LHCN-M2 (cell line): ENCODE measurements at places on chromosomes 16 and 17.

DNA sequence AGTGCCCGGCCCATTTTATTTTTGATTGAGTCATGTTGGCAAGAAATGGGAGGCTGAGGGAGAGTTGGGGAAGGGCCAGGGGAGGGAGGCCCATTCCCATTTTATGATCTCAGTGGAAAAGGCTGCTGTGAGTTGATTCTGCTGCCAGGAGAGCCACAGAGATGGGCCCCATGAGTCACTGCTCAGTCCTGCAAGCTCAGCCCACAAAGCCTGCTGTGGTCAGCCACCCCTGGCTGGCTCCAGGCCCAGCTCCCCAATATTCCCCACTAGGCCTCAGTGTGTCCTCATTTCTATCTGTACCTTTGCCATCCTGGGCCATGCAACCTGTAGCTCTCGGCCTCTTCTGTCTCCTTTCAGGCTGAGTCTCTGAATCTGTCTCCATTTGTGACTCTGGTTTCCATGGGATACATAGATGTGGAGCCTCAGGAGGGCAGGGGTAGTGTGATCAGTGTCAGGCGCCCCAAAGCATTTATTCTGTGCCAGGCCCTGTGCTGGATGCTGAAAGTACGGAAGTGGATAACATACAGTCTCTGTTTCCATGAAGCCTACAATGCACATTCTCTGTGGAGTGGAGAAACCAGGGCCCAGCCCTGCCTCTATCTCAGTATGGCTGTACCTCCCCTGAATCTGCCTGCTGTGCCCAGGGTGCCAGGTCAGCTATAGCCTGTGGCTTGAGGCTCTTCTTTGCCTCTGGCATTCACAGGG lies 1.9 kb upstream of the PLEKHG4 start:
- peak; percentile 98 for DNase-seq

GRCh38 chr16:878072-878784 lies 77.7 kb upstream of the GNG13 start:
- DNase-seq = no peak

GRCh38 chr17:17082878-17083277 lies 40.6 kb downstream of the MPRIP start:
- DNase-seq = no peak

DNA sequence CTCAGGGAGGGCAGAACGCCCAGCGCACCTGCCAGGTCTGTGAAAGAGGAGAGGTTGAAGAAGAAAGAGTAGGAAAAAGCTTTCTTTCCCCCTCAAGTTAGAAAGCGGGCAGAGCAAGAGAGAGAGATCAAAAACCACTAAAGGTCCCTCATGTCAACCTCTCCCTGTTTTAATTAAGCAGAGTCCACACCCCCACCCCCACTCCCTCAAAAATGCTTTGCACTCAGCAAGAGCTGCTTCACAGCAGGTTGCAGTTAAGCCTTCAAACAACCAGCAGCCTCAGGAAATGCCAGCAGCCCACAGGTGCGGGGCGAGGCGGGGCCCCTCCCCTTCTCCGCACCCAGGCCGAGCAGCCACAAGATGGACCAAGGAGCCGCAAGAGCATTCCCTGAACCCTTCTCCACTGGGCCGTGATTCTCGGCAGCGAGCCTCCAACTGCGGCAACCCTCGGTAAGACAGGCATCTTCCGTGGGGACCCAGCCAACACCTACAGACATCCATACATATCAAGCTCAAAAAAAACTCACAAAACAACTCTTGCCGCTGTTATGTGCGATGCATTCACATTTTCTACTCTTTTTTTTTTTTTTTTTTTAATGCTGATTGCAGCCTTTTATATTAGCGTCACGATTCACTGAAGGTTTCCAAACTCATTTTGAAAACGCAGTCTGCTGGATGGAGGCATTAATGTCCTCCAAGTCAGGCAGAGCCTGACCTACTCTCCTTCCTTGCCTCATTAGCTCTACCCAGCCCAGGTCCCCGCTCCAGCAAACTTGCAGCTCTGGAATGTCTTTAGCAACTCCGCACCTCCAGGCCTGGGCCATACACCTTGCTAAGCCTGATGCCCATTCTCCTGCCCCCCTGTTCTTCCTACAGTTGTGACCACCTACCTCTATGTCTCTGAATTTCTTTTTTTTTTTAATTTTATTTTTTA lies 66.1 kb downstream of the AXIN2 start:
- no peak for DNase-seq

DNA sequence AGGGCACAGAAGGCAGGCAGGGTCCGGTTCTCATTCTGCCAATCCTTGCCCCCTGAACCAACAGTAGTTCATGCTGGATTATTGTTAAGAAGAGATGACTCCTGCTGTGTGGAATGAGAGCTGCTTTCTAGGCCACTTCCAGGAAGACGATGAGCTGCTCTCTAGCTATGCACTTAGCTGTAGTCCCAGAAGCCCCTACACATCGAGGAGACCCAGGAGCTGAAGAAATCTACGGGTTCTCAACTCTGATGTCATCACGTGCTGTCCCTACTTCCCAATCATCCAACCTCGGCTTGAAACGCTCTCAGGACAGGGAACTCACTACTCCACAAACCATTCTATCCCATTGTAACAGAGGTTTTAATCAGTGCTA lies 29.0 kb upstream of the EMP2 start:
- DNase-seq = peak; percentile 69

GRCh38 chr16:24686678-24687077 lies 42.8 kb upstream of the TNRC6A start:
- DNase-seq = no peak

- DNase-seq = no peak
Observed at GRCh38 chr17:65864394-65864793, 302.9 kb upstream of the AXIN2 start.

DNA sequence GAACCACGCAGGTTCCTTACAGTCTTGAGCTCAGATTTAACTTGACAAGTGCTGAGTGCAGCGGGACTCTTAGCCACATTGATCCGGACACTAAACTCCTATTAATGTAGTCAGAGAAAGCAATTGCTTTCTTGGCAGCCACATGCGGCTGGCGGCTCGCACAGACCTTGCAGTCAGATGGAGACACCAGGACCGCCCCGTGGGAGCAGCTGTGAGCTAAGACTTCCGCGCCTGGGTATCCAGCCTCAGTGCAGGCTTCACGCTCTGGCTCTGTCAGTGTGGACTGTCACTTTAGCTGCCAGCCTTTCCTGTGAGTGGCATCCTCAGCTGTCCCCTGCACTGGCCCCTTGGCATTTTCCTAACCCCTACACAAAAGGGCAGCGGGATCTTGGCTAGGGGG lies 80.9 kb upstream of the NLRP1 start:
- DNase-seq = peak; percentile 5

DNA sequence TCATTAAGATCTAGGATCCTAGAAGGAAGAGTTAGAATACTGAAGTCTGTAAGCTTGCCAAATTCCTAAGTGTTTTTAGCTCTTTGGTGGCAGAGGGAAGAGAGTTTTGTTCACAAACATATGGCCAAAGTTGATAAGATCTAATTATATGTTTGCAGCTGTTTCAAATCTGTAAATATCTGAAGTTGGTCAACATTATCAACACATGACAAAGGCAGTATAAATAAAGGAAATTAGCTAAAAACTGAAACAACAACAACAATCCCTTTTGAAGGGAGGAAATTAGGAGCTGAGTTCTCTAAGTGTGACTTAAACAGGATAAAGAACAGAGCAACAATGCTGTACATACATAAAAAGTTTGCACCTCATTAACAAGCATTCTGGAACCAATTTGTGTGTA lies 208.7 kb downstream of the KCNJ2 start:
- DNase-seq = no peak

DNA sequence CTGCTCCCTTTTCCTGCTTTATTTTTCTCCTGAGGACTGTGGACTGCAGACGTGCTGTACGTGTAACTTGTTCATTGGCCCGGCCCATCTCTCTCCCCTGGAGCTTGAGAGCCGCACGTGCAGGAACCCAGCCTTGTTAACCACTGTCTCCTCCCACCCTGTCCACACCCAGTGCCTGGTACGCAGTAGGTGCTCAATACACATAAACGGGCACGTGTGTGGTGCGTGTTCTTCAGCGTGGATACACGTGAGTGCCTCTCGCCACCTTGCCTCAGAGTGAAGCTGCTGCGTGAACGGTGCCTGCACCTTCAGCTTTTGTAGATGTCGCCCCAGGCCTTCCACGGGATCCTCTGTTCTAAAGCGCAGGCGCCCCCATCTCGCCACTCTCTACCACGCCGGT lies 96.3 kb upstream of the CHMP6 start:
- DNase-seq = no peak

DNA sequence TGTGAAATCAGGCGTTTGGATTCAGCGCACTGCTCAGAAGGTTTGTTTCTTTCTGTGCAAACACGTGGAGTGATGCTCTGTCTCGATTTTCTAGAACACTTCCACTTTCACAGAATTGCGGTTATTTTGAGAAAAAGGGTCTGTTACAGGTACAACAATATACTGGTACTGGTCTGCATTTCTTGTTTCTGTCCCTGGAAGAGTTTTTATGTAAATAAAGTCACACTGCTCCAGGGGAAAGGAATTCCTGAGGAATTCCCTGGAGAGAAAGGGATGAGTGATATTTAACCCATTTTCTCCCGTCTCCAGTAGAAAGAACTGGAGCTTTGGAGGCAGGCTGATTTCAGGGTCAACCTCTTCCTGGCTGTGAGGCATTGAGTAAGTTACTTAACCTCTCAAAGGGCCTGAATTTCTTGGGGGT lies 16.2 kb upstream of the RMI2 start:
- peak; percentile 65 for DNase-seq

DNA sequence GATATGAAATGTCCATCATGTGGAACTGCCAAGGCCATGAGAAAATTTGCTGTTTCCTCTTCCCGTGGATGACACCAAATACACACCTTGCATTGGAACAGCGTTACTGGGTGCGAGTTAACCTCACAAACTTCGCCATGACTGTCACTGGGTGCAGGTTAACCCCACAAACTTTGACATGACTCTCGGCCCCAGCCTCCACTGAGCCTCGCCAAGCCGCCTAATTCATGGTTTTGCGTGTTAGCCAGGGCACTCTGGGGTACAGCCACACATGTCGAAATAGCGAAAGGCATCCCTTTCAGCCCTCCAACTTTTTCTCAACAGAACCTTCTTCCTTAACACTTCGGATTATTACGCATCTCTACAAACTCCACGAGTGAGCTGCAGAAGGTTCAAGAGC lies 10.6 kb upstream of the KCTD5 start:
- no peak for DNase-seq

GRCh38 chr17:43615330-43616028 lies 46.2 kb downstream of the MEOX1 start:
- DNase-seq = no peak

- DNase-seq = no peak
Observed at GRCh38 chr16:5354645-5355044, 257.1 kb upstream of the EEF2KMT start.
